ENCODE measurements at places on chromosomes 3 and 15.

GRCh38 chr3:141380987-141381386 lies 12.7 kb downstream of the ZBTB38 start:
- no peak for DNase-seq

DNA sequence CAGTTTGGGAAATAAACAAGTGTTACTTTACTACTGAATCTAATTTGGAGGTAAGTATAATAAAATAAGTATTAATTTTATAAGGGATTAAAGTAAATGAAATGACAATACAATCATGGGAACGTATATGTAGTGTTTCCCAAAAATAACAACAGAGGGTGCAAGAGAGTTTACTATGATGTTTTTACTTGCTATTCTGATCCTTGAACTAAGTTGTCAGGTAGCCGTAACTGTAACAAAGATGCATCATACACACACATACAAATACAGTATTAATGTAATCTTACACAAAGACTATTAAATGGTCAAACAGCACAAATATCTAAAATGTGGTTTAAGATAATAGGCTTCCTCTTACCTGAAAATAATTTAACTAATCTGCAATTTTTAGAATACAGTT lies 311.4 kb downstream of the TBC1D5 start:
- peak; percentile 39 for DNase-seq

GRCh38 chr3:158918008-158918407 lies 116.2 kb downstream of the MFSD1 start:
- peak; percentile 52 for DNase-seq

DNA sequence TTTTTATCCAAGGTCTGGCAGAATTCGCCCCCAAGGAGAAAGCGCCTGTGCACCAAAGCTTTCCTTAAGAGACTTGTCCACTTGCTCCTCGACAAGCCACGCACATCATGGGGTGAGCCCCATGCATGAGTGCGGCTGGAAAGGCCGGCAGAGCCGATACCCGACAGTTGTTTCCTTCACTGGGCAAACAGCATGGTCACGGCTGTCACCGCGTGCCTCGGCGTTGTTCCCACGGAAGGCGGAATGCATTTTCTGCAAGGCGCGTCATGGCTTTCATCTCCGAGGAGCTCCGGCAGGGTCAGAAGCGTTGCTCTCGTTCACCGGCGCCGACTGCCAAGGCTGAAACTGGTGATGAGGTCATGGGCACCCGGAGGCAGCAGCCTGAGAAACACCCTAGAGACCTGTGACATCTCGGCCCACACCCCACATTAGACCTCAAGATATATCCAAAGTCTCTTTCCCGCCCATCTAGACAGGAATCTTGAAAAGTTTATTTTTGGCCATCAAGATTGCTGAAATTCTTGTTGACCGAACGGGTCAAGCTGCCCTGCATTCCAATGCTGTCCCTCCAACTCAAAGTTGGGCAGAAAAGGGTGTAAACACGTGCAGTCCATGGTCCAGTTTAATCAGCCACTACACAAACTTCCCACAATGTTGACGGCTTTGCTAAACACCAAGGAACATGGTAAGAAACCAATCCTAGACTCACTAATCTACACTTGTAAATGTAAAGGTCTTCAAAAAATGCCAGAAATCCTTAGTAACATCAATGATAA lies 604 bp upstream of the TJP1 start:
- DNase-seq = peak; percentile 38

GRCh38 chr3:107521469-107522059 lies 1.2 kb upstream of the BBX start:
- no peak for DNase-seq
